ENCODE measurements at places on chromosomes 7 and 10.
A peak's percentile ranks its signal among the peaks of the same experiment; 100 is the strongest.

GRCh38 chr10:117240621-117241529 lies at the start of gene SLC18A2:
Gene SLC18A2, plus strand, starts transcription at chr10:117241114. Its CDS starts 580 bp downstream, at chr10:117241694.
- DNase-seq = no peak

DNA sequence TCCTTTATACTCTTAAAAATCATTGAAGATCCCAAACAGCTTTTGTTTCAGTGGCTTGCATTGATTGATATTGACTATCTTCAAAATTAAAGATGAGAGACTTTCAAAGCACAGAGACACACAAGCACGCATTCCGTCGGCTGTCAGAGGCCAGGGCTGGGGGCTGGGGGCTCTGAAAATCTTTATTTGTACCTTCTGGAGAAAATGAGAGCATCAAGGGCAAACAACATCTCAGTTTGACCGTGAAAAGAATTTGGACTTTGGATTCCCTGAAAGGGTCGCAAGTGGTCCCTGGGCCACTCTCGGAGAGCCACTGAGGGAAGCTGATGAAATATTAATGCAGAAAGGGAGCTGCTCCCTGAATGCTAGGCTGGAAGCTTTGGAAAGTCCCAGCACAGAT lies 96.4 kb downstream of the CHST15 start:
- DNase-seq = no peak

DNA sequence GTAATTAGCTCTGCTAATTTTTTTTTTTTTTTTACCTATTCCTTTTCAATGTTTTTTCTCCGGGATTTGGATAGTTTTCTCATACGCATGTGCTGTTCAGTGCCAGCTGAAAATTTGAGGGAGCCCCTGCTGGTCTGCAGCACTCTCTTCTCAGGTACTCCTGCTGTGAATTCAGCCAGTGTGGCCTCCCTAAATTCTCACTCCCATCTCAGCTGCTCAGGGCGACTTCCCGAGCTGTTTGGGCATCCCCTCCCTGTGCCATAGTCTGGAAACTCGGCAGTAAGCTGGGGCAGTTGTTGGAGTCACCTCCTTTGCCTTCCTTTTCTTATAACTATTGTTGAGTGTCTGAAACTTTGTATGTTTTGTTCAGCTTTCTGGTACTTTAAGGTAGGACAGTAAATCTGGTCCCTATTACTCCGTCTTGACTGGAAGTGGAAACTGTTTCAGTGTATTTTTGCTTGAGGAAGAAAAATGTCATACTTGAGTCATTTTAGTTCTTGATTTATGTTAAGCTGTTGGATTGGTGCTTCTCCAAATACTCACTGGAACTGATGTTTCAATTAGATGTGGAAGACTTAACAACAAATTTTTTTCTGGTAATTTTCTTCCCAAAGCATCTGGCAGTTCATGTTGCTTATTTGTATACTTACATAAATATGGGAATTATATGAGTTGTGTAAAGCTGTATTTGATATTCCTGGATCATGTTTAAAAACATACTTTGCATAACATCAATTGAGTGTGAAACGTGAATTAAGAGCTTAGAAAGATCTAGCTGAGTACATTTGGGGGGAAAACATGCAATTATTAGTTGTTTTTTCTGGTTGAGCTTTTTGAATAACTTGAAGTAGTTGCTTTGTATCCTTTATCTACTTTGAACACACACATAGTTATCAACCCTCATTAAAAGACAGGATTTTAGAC lies 33.7 kb downstream of the MINPP1 start:
- DNase-seq = no peak

DNA sequence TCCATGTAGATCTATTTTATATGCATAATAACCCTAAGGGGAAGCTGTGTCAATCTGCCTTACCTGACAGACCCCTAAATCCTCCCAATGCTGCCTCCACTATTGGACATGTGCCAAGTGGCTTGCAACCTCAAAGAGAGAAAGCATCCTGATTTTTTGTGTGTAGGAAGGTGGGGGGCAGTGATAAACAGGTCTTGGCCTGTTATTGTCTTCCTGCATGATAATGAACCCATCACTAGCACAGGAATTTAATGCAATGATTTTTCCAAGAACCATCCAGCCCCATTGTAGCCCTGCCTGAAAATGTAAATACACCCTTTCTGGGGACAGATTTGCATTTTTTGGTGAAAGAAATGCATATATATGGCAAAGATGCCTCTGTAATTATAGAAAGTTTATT lies 850.2 kb downstream of the LRMDA start:
- DNase-seq = no peak

- DNase-seq = no peak
Measured at GRCh38 chr10:124543971-124544370, 82.3 kb downstream of the LHPP start.

DNA sequence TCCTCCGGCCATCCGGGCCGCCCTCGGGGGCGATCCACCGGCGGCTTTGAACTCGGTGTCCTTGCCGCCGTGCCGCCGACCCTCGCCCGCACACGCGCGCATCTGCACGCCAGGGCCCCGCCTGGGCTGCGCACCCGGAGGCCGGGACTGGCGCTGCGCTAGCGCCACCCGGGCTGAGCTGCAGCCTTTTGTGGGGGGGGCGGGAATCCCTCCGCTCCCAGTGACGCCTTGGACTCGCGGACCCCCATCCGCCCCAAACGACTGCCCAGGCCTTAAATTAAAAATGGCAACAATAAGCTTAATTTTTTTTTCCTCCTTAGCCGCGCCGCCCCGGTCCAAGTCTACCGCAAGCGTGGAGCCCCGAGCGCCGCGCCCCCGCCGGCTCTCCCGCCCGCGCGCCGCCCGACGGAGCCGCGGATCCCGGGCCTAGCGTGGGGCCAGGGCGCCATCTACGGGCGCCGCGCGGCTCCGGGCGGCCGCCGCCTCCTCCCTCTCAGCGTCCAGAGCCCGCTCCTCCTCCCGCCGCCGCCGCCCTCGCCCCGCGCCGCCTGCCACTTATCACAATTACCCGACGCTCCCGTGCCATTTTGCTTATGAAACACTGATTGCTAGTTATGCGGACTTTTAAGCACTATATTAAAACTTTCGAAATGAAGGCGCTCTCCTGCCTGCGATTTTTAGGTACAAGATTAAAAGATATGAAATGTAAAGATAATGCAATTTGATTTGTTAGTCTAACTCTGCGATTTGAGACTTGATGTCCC lies 7.5 kb upstream of the EBF3 start:
- peak; percentile 90 for DNase-seq

DNA sequence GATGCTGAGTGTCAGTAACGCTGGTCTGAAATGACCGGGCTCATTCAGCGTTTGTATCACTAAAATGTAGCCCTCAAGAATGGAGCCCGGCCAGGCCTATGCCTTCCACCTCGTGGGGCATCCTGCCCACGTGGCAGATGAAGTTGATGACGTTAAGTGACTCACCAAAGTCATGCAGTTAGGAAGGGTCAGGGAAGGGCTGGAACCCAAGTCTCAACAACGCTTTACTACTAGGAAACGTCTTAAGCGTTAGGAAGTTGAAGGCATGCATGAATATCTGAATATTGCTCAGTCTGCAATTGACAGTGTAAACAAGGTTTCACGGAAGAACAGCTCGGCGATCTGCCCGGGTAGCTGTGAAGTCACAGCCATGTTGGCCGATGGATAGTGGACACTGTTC lies 14.0 kb upstream of the UBE3C start:
- DNase-seq = no peak

- peak; percentile 78 for DNase-seq
Measured at GRCh38 chr7:68176974-68177373, 1180.3 kb downstream of the TYW1 start.

DNA sequence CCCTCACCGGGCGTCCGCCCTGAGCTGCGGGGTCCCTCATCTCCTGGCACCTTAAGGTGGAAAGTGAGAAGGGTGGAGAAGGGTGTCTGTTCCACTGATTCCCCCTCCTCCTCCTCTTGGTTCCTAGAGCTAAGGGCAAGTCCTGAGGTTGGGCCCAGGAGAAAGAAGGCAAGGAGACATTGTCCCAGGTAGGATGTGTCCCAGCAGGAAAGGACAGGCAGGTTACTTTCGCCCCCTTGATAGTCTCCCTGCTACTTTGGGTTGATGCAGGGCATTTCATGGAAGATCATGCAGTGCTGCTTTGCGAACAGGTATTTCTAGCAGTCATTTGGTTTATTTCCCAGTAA lies 582 bp downstream of the STEAP2 start:
- no peak for DNase-seq

- DNase-seq = no peak
Measured at GRCh38 chr10:19347621-19348020, 299.0 kb downstream of the MALRD1 start.

- DNase-seq = no peak
Measured at GRCh38 chr7:132450188-132450587, 126.1 kb downstream of the PLXNA4 start.

GRCh38 chr10:58641095-58641531 lies 128.4 kb downstream of the BICC1 start:
- DNase-seq = peak; percentile 22

GRCh38 chr10:114243661-114244060 lies 4.6 kb downstream of the VWA2 start:
- no peak for DNase-seq

GRCh38 chr10:111600772-111601171 lies 523.9 kb downstream of the ADRA2A start:
- DNase-seq = no peak

DNA sequence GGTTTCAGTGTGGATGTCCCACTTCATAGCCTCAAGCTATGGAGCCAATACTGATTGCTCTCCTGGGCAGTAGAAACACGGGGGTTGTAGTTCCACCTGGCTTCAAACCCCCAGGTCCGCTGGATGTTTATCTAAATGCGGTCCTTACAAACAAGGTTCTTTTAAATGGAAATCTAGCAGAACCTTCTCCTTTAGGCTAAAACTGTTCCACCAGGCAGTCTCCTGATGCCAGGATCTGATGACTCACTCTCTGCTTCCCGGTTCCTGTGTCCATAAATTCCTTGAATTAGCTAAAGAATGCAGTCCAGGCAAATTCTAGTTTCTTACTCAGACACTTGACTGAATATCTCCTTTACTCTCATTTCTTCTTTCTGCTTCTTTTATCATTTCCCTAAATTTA lies 108.4 kb upstream of the FAM3C start:
- DNase-seq = no peak

DNA sequence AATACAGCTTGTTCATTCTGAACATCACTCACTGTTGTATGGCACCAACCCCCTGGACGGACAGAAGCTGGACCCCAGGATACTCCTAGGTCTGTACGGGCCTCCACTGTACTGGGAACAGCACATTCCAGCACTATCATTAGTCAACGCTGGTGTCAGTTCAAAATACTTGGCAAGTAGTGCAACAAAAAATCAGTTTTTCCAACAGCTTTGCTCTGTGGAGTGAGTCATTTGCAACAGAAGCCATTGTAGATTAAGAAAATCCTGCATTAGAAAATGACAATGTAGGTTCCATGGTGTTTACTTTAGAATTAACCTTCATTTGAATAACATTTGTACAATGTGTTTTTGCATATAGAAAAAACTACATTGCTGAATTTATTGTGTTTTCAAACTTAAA lies 266.6 kb downstream of the HDAC9 start:
- DNase-seq = no peak

DNA sequence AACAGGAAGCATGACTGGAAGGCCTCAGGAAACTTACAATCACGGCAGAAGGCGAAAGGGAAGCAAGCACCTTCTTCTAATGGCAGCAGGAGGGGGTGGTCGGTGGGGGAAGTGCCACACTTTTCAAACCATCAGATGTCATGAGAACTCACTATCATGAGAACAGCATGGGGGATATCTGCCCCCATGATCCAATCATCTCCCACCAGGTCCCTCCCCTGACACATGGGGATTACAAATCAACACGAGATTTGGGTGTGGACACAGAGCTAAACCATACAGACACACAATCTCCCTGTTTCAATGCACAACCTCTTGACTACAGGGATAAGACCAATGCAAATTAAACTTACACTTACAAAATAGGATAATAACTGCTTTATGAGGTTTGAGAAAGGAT lies 97.6 kb downstream of the SGMS1 start:
- no peak for DNase-seq

GRCh38 chr7:90412458-90413184 lies 9.4 kb downstream of the CLDN12 start:
- DNase-seq = peak; percentile 57

DNA sequence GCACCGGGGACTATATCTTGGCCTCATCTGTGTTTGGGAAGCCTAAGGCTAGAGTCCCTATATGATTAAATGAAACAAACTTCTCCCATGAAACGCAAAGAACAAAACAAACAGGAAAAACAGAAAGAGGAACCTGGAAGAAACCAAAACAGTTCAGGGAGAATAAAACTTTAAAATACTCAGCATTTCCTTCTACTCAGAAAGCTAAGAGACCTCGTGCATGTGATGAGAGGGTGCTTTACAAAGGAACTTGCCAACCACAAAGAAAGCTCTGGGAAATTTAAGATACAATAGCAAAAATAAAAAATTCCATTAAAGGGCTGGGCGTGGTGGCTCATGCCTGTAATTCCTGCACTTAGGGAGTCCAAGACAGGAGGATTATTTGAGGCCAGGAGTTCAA lies 6.9 kb downstream of the PILRA start:
- DNase-seq = peak; percentile 46

DNA sequence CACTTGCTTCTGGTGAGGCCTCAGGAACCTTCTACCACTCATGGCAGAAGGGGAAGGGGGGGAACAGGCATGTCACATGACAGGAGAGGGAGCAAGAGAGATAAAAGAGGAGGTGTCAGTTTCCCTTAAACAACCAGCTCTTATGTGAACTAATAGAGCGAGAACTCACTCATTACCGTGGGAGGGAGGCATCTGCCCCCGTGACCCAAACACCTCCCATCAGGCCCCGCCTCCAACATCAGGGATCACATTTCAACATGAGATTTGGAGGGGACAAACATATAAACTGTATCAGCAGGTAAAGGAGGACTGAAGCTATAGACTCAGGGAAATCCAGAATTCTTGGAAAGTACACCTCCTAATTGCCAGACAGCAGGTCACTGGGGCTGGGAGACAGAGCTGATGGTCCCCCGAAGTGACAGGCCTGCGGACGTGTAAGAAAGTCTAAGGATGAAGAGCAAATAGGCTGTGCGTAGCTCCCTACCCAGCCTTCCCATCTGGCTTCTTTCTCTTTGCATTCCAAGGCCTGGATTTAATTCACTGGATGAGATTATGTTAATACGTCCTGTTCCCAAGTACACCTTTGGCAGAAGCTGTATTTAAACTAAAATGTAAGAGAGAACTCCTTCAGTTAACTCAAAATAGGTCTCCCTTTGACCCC lies 186.7 kb upstream of the LYZL2 start:
- DNase-seq = no peak

DNA sequence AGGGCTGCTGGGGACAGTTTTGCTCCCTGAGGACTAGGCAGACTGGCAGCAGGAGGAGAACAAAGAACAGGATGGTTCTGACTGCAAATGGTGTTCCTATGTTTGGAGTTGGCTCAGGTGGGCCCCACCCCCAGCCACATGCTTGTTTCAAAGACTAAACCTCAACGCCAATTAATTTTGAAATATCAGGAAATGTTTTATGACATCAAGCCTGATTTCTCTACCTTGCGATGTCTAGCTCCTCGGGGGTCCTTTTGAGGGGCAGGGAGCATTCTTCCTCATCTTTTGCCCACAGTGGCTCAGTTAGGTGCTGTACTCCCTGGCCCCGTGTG lies 4.1 kb upstream of the MYH16 start:
- no peak for DNase-seq

- no peak for DNase-seq
Measured at GRCh38 chr7:116232350-116232749, 22.0 kb downstream of the TES start.
